ENCODE measurements at places on chromosomes 5 and 9.

DNA sequence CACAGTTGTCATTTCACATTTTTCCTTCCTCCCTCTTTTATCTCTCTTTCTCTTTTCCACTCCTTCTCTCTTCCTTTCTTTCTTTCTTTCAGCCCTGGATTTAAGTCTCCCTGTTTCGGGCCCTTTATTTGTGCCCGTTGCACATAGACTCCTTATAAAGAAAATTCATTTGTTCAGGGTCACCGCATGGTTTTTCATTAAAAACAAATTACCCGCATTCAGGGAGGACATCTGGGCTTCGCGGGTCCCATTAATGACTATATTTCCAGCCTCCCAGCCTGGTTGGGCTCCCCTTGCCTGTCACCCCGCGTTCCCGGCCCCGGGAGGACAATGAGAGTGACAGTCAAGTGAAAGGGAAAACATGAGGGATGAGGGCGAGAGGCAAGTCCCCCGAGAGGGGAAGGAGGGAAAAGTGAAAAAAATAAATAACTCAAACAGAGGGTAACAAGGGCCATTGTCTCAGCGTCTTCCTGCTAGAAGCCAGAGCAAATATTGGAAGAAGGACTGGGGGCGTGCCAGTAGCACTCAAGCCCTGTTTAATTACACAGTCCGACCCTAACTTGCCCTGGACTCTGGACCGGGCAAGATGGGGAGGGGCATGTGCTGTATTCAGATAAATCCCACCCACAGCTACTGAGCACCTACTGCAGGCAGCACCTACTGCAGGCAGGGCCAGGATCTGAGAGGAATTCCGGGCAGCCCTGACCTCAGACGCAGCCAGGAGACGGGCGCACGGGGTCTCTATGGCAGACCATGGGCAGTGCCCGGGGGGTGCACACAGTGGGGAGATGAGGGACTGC, 166.2 kb downstream of the PAX5 start:
- no peak for DNase-seq

DNA sequence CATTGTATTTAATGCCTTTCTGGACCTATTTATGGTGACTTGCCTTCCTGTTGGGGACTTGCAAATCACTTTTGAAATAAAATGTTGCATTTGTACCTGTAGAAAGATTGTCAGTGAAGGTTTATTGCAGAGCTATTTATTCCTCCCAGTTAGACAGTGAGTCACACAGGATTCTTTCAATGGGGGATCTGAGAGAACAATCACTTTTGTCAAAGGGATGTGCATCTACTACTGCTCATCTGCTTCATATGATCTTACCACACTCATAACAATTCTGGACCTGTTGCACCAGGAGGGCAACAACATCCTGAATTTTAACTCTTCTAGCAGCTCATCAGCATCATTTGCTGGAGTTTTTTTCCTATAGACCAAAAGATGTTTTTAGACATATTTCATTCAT, 66.8 kb downstream of the FBXL7 start:
- DNase-seq, result no peak

GRCh38 chr9:75889977-75890471, 449 bp upstream of the PCSK5 start:
- no peak for DNase-seq

DNA sequence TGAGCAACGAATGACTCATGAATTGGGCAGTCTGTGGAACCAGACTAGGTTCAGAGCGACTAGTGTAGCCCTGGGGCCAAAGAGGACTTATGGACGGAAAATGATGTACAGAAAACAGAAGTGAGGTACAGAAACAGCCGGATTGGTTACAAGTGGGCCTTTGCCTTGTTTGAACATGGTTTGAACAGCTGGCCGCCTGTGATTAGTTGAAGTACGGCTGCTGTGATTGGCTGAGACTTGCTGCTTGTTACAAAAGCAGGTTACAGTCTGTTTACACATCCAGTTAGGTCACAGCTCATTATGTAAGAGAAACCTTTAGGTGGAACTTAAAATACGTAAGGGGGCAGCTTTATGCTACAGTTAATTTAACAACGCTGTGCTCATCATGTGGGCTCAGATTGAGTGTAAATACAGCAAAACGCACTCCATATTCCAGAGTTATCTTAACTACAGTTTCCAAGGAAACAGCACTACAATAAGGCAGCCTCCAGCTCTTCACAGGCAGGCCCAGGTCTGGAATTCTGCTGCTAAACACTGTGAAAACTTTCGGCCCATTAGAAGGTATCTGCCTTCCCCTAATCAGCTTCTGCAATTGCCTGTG, 6.5 kb downstream of the AMACR start:
- no peak for DNase-seq

DNA sequence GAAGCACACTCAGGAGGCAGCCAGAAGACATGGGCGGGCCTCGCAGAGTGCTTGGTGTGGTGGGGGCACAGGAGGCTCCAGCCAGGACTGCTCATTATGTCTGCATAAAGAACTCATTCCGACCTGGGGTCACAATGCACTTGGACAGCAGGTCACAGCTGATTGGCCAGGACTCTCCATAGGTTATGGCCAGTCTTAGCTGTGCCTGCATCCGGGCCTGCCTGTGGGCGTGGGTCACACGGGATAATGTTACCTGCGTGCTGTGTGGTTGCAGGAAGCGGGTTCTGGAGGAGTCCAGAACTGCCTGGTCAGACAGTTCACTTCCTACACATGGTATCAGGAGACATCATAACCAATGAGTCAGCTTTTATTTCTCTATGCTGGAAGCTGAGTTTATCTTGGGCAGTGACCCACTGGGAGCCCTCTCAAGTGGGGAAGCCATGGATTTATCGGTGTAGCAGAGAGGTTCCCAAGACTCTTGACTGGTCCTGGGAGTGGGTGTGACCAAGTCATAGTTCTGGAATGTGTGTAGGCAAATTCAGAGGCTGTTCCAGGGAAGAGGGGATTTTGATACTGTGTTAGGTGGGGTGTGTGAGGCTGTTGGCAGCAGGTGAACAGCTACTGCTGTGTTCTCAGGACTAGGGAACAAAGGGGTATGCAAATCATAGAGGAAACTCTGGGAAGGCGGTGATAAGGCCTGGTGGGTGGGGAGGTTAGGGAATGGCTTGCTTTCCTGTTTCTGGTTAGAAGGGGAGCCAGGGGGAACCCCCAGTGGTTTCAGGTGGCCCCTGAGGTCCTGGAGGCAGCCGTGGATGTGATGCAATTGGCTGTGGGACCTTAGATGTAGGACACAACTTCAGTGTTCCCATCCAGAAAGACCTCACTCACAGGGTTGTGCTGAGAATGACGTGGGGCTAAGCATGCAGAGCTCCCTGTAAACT, 51.3 kb downstream of the ARHGEF37 start:
- DNase-seq, result no peak

DNA sequence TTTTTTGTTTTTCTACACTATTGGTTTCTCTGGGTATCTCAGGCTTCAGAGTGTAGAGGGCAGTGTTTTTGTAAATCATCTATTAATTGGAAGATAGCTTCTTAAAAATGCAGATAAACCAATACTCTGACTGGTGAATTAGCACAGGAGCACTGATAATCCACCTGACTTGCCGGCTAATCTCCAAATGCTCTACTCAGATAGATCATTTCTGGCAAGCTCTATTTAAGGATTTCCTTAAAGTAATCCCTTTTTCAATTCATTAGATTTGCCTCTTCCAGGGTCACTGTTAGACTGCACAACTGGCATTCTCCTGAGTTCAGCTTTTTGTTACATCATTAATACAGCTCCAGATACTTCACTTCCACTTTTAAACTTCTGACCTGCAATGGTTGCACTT, 1390.3 kb upstream of the NUDT12 start:
- DNase-seq, result no peak

GRCh38 chr5:3101561-3101960, 350.1 kb upstream of the IRX2 start:
- DNase-seq, result no peak

DNA sequence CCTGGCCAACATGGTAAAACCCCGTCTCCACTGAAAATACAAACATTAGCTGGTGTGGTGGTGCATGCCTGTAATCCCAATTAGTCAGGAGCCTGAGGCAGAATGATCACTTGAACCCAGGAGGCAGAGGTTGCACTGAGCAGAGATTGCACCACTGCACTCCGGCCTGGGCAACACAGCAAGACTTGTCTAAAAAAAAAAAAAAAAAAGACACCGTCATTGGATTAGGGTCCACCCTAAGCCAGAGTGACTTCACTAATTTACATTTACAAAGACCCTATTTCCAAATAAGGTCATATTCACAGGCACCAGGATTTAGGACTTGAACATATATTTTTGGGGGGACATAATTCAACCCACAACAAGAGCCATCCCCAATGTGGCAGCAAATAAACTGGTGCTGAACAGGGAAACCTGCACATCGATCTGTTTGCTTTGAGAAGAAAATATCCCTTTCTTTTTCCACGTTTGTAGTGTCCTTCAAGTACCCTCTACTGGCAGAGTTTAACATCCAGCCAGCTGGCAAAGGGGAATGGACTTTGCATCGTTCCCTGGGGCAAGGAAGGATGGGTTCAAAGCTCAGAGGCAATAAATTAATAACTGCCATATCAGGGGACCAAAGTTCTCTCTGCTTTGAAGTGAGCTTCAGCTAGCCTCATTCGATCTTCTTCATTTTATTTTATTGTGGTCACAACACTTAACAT, 3.7 kb upstream of the DNAJC25 start:
- no peak for DNase-seq

DNA sequence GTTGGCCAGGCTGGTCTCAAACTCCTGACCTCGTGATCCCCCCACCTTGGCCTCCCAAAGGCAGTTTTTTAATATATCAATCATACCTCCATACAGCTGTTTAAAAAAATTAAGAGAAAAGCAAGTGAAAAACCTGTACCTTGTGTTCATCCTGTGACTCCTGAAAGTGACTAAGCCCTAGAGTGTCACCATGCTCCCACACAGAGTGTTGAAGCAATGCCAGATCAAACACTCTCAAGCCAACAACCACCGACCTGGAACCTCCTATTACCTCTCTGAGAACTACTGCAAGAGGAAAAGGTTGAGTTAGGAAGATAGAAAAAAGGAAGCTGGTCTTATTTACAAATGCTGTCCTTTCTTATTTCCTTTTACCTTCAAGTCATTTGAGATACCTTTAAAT, 123.5 kb downstream of the RASEF start:
- DNase-seq, result no peak

All from GM12891 (cell line).